Aorta (tissue), 5 donors: ENCODE measurements at places on chromosomes 4 and X.

DNA sequence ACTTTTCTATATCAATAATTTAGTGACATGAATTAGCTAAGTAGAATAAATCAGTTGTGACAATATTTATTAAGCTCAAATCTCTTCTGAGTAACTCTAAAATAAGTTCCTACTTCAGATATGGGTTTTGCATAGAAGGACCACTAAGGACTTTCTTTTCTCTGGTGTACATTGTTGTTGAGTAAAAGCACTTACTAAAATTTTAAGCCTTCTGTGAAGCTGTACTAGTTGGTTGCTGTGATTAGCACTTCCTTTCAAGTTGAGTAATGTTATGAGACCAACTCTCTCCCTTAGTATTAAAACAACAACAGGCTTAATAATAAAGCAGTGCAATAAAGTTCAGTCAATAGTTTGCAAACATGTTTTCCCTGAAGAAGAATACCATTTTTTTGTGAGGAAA lies 667.4 kb upstream of the NDST4 start:
- DNase-seq, result no peak

- DNase-seq, result no peak
Measured at GRCh38 chr4:560061-560460, 16.0 kb downstream of the TMEM271 start.

DNA sequence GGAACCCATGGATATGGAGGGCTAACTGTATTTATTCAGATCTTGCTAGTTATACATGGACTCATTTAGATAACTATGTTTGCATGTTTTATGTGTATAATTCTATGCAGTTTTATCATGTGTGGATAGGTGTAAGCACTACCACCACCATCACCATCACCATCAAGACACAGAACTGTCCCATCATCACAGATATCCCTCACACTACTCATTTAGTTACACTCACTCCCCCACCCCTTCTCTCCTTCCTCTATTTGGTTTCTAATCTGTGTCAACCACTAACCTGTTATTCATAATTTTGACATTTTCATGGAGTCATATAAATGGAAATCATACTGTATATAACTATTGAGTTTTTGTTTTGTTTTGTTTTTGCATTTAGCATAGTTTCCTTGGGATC lies 43.7 kb downstream of the STAG2 start:
- DNase-seq, result no peak

GRCh38 chr4:7187691-7188090 lies 4.6 kb upstream of the SORCS2 start:
- no peak for DNase-seq

DNA sequence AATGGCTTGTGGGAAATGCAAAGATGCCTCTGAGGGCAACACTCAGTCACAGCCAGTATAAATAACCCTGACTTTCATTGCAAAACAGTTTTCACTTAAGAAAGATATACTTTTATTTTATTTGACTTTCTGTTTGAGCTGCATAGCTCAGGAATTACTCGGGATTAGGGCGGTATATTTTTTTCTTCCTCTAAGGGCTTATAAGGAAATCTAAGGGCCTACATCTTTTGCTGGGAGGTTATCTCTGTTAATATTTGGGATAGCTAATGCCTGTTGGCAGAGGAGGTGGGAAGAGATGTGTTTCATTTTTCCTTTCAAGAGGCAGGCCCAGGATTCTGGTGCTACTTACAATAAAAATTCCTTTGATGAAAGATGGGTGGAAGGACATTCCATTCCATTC lies 28.8 kb upstream of the EGFL6 start:
- DNase-seq, result no peak

GRCh38 chr4:99059550-99059949 lies 29.0 kb downstream of the ADH5 start:
- DNase-seq, result no peak

DNA sequence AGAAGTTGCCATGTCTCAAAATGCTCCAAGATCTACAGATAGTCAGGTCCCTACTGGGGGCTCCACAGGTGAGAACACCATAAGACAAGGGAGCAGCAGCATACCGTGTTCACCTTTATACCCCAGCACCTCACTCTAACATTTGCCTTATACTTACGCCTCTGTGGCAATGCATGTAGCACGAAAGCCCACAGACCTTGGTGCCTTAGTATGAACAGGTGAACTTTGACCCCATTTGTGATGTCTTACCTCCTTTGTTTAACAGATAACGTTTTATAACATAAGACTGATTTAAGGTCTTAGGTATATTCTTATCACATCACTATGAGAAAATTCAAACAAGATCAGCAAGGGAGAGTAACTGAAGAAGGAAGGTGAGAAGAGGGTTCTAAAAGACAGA lies 128.8 kb downstream of the ARX start:
- no peak for DNase-seq

- no peak for DNase-seq
Measured at GRCh38 chr4:158067646-158068045, 105.2 kb downstream of the GASK1B start.

DNA sequence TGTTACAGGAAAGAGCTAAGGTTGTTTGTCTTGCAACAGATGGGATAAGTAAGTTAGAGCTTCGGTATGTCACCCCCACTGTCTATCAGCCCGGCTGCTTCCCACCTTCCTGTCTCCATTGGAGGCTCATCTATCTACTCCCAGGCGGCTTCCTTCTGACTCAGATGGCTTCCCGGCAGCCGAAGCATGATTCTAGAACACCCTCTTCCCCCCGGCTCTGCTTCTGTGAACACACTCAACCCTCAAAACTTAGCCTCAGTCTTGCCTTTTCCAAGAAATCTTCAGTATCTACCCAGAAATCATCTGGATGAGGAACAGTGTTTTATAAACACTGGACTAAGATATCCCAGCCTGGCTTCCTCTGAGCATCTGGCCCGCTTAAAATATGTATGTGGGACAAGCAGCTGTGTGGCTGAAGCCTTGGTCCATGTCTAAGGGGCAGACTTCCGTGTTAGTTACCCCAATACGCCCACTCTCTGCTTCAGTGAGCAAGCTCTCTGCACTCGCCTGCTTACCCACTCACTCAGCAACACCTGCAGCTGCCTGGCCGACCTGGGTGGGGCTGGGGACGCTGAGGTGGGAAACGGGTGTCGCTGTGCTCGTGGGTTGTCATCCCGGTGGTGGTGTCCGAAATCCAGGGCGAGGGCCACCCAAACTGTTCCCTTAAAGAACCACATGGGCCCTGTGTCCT lies 12.0 kb upstream of the SLC2A9 start:
- no peak for DNase-seq

DNA sequence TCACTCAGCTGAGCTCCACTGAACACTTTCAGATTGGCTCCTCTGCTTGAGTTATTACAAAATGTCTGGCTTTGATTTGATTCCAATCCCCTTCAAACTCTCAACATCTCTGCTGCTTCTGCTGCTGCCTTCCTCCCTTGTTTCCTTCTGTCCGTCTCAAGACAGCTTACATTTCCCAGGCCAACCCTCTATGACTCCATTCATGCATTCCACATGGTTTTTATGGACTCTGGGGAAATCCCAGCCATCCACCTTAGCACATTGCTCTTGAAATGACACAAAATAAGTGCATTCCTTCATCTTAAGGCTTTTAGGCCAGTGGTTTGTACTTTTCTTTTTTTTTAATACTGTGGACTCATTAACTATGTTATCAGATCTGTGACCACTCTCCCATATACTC lies 68.5 kb upstream of the TMEM164 start:
- DNase-seq, result no peak

DNA sequence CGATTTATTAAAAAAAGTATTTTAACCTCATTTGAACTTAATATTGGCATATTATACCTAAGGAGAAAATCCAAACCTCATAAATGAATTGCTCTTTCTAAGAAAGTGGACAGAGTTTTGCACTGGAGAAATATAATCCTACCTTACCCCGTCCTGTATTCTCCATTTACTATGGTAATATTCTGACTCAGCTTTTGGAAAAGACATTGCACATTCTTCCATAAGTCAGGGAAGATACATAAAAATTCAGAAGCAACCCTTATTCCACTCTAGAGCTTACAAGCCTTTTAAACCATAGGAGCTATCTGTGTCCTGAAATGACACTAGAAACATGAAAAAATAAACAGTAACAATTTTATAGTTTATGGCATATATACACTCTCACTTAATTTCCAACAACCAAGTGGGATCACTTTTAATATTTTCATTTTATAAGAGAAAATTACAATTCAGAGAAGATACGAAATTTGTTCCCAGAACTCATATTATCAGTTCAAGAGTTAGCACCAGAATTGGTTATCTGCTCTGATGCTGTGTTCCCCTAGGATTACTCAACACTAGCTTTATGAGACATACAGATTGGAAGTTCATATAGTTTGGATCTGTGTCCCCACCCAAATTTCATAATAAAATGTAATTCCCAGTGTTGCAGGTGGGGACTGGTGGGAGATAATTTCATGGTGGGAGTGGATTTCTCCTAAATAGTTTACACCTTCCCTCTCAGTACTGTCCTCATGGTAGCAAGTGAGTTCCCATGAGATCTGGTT lies 359.4 kb downstream of the ARAP2 start:
- no peak for DNase-seq

GRCh38 chr4:121485190-121485804 lies 104.5 kb upstream of the QRFPR start:
- DNase-seq, result no peak
